Choroid plexus epithelial cell (primary cell): ENCODE measurements at places on chromosomes 3 and 15.

- DNase-seq, result peak; percentile 40
Observed at GRCh38 chr3:160677459-160677881, 510 bp downstream of the ARL14 start.

- no peak for DNase-seq
Observed at GRCh38 chr3:115100806-115101205, 46.3 kb downstream of the ZBTB20 start.

DNA sequence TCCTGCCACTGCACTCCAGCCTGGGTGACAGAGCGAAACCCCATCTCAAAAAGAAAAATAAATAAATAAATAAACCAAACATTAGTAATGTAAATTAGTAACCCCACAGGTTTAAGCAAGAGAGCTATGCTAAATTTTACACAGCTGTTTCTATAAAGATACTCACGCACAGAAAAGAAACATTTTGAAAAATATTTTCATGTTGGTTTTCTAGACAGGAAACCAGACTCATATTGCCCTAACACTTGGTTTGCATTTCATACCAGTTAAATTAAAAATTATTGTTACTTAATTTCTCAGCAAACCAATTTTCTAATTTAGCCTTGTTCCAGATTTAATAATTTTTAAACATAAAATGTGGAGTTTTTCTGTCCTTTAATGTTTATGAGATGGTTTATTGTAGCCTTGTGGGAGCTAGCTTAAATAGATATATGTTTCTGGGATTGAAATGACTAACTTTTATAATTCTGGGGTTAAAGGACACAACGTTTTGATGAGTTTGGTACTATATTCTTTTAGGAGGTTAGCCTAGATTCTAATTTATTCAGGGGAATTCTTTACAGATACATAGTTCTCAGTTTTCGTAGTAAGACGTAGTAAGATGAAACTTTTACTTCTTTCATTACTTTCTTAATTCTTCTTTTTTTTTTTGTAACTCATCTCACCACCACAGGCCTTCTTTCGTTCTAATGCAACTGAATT, 42.6 kb upstream of the SLC4A7 start:
- DNase-seq, result no peak

DNA sequence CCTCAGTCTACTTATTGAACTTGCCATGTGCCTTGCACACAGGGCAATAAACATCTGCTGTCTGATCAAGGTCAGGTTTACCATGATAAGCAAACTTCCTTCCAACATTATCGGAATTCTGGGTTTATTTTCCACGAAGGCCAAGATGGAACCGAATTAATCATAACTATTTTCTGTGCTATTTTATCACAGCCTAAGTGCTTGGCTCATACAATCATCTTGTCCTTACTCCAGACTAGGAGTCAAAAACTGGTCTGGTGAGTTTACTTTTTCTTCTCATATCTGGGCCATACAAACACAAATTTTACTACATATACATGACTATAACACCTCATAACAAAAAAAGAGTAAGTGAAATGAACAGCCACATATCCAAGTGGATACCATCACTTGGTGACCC, 2.3 kb downstream of the FBN1 start:
- no peak for DNase-seq

GRCh38 chr3:48548126-48548525, 8.5 kb downstream of the PFKFB4 start:
- no peak for DNase-seq

GRCh38 chr3:65963787-65964677, 74.7 kb downstream of the MAGI1 start:
- DNase-seq, result peak; percentile 90

- no peak for DNase-seq
Observed at GRCh38 chr3:52432691-52433141, 12.2 kb downstream of the SEMA3G start.

DNA sequence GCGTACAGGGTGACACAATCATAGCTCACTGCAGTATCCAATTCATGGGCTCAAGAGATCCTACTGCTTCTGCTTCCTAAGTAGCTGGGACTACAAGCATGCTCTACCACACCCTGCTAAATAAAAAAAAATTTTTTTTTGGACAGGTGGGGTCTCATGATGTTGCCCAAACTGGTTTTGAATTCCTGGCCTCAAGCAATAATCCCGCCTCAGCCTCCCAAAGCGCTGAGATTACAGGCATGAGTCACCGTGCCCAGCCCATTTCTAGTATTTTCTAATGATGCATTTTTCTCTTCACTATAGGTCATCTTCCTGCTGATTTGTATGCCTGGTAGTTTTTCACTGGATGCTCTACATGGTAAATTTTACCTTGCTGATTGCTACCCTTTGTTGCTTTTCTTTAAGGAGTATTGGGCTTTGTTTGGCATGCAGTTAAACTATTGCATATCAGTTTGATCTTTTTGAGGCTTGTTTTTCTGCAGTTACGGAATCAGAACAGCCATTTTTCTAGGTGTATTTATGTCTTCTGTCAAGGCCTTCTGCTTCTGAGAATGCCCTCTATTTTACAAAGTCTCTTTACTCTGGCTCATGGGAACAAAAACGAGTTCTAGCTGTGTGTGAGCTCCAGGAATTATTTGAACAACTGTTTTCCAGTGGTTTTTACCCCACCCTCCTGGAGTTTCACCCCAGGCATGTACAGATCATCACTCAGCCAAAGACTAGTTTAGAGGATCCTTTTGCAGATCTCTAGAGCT, 14.2 kb upstream of the NPTN start:
- DNase-seq, result peak; percentile 36

- no peak for DNase-seq
Observed at GRCh38 chr3:16439848-16440708, 73.4 kb downstream of the RFTN1 start.

- DNase-seq, result no peak
Observed at GRCh38 chr3:30634761-30635735, 28.6 kb downstream of the TGFBR2 start.

GRCh38 chr15:28914483-28915023, 28.8 kb downstream of the APBA2 start:
- DNase-seq, result no peak

DNA sequence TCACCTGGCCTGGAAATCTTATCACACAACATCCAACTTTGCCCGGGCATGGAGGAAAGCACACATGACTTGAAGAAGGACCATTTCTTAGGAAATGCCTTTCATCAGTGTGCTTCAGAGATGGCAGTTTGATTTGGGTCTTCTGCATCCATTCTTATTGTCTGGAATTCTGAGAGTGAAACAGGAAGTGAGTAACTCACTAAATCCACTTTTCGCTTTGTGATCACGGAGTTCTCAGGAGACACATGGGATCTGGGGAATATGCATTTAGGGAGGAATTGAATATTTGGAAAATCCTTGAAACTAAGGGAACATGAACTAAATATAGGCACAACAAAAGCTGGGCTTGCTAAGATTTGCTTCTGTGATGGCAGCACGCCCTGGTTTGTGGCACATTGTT, 212.5 kb upstream of the FEZF2 start:
- DNase-seq, result no peak

DNA sequence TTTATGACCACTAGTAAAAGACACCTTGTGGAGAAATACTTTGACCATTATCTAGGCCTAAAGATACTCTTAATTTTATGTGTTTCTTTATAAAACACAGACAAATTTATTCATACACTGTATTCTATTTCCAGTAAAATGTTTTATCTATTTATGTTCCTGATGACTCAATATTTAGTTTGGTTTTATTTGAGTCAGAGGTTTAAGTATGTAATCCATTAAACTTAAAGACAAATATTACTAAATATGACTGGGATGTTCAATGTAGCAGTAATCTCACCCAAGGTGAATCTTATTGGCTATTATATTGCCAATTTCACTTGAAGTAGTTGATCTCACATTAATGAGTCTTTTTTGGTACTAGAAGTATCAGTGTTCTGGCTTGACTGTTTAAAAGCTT, 799.7 kb downstream of the CADM2 start:
- no peak for DNase-seq

- DNase-seq, result no peak
Observed at GRCh38 chr15:83588441-83588840, 65.5 kb upstream of the ADAMTSL3 start.

DNA sequence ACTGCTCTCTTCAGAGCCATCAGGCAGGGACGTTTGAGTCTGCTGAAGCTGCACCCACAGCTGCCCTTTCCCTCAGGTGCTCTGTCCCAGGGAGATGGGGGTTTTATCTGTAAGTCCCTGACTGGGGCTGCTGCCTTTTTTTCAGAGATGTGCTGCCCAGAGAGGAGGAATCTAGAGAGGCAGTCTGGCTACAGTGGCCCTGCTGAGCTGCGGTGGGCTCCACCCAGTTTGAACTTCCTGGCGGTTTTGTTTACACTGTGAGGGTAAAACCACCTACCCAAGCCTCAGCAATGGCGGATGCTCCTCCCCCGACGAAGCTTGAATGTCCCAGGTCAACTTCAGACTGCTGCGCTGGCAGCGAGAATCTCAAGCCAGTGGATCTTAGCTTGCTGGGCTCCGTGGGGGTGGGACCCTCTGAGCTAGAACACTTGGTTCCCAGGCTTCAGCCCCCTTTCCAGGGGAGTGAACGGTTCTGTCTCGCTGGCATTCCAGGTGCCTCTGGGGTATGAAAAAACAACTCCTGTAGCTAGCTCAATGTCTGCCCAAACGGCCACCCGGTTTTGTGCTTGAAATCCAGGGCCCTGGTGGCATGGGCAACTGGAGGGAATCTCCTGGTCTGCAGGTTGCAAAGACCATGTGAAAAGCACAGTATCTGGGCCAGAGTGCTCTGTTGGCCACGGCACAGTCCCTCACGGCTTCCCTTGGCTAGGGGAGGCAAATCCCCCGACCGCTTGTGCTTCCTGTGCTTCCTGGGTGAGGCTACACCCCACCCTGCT, 21.1 kb upstream of the ST6GAL1 start:
- DNase-seq, result peak; percentile 58
